Breast epithelium (tissue), 4 donors: ENCODE measurements at places on chromosomes 4 and X.

GRCh38 chrX:102739657-102740056 lies 19.1 kb downstream of the GPRASP3 start:
- DNase-seq: no peak

DNA sequence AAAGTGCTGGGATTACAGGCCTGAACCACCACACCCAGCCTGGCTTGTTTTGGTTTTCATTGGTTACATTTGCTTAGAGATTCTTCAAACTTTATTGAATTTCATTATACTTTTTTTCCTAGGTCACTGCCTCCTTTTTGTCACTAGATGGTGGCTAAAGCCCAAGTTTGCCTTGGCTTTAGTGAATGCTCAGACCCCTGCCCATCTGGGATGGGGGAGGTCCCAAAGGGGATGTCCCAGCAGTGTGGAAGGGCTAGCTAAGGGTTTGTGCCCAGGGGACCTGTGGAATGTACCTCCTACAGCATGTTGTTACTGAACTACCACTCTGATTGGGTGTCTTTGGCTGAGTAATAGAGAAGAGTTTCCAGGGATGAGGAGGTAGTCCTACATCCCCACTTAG lies 58.4 kb downstream of the CEP135 start:
- no peak for DNase-seq

GRCh38 chr4:75054078-75054477 lies 121.2 kb downstream of the PARM1 start:
- DNase-seq: no peak

GRCh38 chrX:38804432-38804681 lies 3.1 kb downstream of the MID1IP1 start:
- DNase-seq: no peak

DNA sequence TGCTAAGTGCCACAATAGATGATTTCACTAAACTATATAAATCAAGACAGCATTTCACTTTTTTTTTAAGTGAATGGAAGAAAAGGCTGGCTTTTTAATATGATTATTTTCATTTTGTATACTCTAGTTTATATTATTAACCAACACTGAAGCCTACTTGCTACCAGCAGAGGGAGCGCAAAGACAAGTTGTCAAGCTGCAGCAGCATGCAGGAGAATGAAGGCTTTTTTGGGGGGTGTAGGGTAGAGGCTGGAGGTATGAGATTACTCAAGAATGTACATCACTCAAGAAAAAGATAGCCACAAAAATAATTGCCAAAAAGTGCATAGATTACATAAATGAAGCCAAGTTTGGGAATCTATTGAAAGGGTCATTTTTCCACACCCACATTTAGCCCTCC lies 519.5 kb downstream of the FGF13 start:
- DNase-seq: no peak

- no peak for DNase-seq
Measured at GRCh38 chrX:136662976-136663375, 15.0 kb downstream of the CD40LG start.

GRCh38 chr4:27191592-27191991 lies 331.0 kb downstream of the STIM2 start:
- DNase-seq: no peak

DNA sequence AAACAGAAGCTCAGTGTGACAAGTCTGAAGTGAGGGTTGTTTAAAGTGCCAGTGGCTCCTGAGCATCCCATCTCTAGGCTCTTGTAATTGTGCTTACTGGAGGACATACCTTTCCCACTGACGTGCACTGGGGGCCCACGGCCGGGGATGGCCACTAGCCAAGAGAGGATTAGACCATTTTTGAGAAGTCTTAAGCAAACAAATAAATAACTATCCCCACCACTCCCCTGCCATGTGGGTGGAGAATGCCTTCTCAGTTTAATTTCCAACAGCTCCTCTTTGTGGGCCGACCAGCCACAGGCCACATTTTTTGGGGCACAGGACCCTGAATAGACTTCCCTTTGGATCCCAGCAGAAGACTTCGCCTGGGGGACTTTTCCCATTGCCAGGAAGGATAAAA lies 125.0 kb upstream of the MSX1 start:
- no peak for DNase-seq

DNA sequence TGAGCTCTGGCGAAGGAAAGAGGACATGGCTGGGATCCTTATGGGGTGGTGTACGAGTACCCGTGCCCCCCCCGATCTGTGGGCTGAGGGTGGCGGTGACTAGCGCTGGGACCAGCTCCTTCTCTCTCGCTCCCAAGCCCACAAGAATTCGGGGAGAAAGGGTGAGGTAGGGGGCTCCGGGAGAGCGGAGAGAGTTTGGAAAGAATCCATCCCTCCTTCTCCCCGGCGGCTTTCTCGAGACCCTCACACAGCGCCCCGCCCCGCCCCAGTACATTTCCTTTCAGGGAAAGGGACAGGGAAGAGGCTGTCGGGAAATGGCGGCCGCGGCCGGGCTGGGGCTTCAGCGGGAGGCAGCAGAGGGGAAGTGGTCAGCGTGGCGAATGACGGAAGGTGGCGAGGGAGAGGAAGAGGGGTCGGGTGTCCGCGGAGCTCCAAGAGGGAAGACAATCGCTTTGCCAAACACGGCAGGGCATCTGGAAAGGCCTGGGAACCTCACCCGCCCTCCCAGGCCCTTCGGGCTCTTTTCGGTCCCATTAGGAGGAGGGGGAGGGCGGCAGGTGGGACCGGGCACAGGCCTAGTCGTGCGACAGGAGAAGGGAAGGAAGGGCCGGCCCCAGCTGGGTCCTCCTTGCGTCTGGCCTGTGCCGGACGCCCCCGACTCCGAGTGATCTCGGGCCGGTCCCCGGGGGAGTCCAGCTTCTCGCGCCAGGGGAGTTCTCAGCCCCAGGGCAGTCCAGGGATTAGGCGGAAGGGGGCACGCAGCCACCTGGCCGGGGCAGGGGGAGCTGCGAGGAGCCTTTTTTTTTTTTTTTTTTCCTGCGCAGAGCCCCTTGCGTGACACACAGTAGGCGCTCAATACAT lies 10.2 kb downstream of the HNRNPH2 start:
- no peak for DNase-seq
